ENCODE measurements at places on chromosomes 6 and 20. TPM values are rescaled to one million over a fixed set of nuclear protein-coding genes. Genes with fewer than 3 reads are reported as not detected.
A peak's percentile ranks its signal among the peaks of the same experiment; 100 is the strongest.

DNA sequence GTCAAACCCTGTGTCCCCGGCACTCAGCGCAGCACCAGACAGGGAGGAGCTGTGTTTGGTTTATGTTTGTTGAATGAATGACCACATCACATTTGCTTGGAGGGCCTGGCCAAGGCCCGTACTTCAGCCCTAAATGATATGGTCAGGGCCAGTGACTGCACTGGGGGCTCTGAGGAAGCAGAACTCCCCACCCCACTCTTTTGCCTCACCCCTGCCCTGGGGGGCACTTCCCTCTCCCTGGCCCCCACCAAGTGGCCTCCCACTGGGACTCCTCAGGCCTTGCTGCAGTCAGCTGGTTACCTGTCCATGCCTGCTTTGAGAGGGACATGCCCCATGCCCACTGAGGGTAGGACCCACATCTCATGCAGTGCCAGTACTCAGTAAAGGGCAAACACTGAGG, 2.9 kb downstream of the ADISSP start:
- H3K36me3 ChIP-seq: no peaks in the 10 kb centered on the region
- peak; percentile 32 for DNase-seq
- H3K4me1 ChIP-seq: peaks cover 22% of the 10 kb centered on the region
- no peak overlapping the region for H3K27ac ChIP-seq
- H3K4me3 ChIP-seq: no peak overlapping the region

- peak overlapping the region; percentile 99 for H3K27ac ChIP-seq
- H3K4me3 ChIP-seq: peak overlapping the region; percentile 100
- H3K27me3 ChIP-seq: no peaks in the 10 kb centered on the region
- peaks cover 11% of the 10 kb centered on the region for H3K4me1 ChIP-seq
- peaks cover 7% of the 10 kb centered on the region for H3K36me3 ChIP-seq
Observed at GRCh38 chr6:32967151-32968091, 973 bp upstream of the BRD2 start.

DNA sequence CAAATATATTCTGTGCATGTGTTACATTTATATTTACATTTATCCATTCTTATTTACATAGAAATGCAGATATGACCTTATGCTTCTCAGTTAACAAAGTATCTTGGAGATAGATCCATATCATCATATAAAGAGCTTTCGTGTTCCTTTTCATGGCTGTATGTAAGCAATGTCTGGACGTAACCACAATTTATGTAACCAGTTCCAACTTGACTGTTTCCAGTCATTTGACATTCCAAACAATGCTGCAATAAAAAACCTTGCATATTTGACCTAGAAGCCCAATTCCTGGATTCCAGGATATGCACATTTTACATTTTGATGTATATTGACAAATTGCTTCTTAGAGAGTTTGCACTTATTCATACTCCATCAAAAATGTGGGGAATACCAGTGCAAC, 113.7 kb upstream of the F13A1 start:
- no peaks in the 10 kb centered on the region for H3K4me1 ChIP-seq
- no peak overlapping the region for H3K27ac ChIP-seq
- no peaks in the 10 kb centered on the region for H3K36me3 ChIP-seq
- no peaks in the 10 kb centered on the region for H3K27me3 ChIP-seq
- no peak overlapping the region for H3K4me3 ChIP-seq
- DNase-seq: no peak

- no peak overlapping the region for H3K27ac ChIP-seq
- no peak for DNase-seq
- no peak overlapping the region for H3K4me3 ChIP-seq
- H3K36me3 ChIP-seq: no peaks in the 10 kb centered on the region
- H3K4me1 ChIP-seq: no peaks in the 10 kb centered on the region
Observed at GRCh38 chr20:62721511-62722370, 13.1 kb downstream of the NTSR1 start.

- DNase-seq: no peak
- H3K4me1 ChIP-seq: peaks cover 7% of the 10 kb centered on the region
- no peak overlapping the region for H3K4me3 ChIP-seq
- peaks cover 7% of the 10 kb centered on the region for H3K36me3 ChIP-seq
Observed at GRCh38 chr6:3139090-3139903, 18.0 kb downstream of the TUBB2A start.

DNA sequence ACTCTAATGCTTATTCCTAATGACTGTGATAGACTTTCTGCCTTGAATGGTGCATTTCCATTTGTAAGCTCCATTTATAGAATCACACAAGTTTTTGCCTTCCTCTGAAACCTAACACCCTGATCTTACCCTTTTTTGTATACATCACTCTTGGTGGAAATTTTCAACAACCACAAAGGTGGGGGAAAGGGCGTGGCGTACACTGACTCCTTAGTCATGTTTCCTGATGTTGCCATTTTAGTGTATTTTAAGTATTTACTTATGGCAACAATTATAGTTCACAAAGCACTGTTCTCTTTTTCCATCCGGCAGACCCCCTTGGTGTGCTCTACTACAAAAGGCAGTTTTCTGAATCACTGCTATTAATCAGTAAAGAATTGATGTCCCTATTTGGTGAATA, 92.0 kb downstream of the ATXN1 start:
- H3K27ac ChIP-seq: peak overlapping the region; percentile 82
- H3K4me3 ChIP-seq: no peak overlapping the region
- peak; percentile 74 for DNase-seq
- peaks cover 44% of the 10 kb centered on the region for H3K4me1 ChIP-seq
- H3K27me3 ChIP-seq: no peaks in the 10 kb centered on the region
- H3K36me3 ChIP-seq: 0 out of 2 replicates have a peak, but pooled peaks cover 4% of the 10 kb centered on the region

DNA sequence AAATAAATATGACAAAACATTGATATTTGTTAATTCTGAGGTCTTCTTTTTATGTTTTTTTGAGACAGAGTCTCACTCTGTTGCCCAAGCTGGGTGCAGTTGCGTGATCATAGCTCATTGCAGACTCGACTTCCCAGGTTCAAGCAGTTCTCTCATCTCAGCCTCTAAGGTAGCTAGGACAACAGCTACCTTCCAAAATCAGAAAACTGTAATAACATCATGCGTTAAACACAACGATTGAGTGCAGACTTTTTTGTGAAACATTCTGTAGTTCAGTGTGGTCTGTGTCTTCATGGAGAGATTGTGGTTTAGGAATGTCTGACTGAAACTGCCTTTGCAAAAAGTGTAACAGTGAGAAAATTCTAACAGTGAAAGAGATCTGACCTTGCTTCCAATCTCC, 16.1 kb upstream of the DOK5 start:
- no peak overlapping the region for H3K27ac ChIP-seq
- no peaks in the 10 kb centered on the region for H3K36me3 ChIP-seq
- H3K4me1 ChIP-seq: no peaks in the 10 kb centered on the region
- no peaks in the 10 kb centered on the region for H3K27me3 ChIP-seq
- H3K4me3 ChIP-seq: no peak overlapping the region
- no peak for DNase-seq

STMND1 gene
- total RNA-seq: 0.26 TPM

BPI gene
- not detected for total RNA-seq

DNA sequence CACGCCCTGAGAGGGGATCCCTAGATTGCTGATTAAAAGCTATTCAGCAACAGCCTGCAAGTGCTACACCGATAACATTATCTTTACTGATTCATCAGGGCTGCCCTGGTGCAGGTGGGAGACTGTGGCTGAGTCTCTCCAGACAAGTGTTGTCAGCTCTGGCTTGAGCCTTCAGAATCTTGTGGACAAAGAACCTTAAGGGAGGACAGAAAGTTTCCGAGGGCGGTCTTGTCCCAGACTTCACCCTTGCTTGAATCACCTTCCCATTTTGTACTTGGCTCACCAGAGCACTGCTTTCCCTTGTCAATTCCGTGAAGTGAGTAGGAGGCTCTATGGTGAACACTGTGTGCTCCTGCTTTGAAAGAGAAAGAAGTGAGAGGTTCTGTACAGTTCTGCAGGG, 88.6 kb upstream of the PCSK2 start:
- no peaks in the 10 kb centered on the region for H3K4me1 ChIP-seq
- H3K4me3 ChIP-seq: no peak overlapping the region
- H3K36me3 ChIP-seq: no peaks in the 10 kb centered on the region
- DNase-seq: no peak
- no peaks in the 10 kb centered on the region for H3K27me3 ChIP-seq

DNA sequence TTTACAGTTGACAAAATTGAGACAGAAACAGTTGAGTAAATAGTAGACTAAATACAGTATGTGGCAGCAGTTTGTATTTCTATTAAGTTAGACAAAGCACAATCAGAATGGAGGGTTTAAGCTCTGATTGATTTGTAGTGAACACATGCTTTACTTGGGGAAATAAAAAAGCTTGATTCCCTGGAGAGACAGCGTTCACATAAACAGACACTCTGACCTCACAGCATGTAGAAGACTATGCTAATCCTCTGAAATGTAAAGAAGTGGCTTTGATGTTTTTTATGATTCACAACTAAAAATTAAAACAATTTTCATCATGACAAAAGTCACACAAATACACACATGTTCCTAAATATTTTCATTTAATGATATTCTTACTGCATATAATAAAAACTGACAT, 126.9 kb upstream of the FAM83B start:
- H3K27me3 ChIP-seq: no peaks in the 10 kb centered on the region
- no peaks in the 10 kb centered on the region for H3K36me3 ChIP-seq
- DNase-seq: no peak
- no peak overlapping the region for H3K4me3 ChIP-seq

THBS2 gene
- not detected for total RNA-seq

- no peaks in the 10 kb centered on the region for H3K27me3 ChIP-seq
- no peak for DNase-seq
- peaks cover 8% of the 10 kb centered on the region for H3K4me1 ChIP-seq
- 0 out of 2 replicates have a peak overlapping the region, but pooled peaks have one; percentile 25 for H3K27ac ChIP-seq
Observed at GRCh38 chr20:49845060-49845459, 32.4 kb downstream of the SLC9A8 start.

- no peak for DNase-seq
- peak overlapping the region; percentile 59 for H3K4me3 ChIP-seq
- no peak overlapping the region for H3K27ac ChIP-seq
- H3K4me1 ChIP-seq: peaks cover 16% of the 10 kb centered on the region
Observed at GRCh38 chr20:62063315-62063980, 2.2 kb downstream of the TAF4 start.

DNA sequence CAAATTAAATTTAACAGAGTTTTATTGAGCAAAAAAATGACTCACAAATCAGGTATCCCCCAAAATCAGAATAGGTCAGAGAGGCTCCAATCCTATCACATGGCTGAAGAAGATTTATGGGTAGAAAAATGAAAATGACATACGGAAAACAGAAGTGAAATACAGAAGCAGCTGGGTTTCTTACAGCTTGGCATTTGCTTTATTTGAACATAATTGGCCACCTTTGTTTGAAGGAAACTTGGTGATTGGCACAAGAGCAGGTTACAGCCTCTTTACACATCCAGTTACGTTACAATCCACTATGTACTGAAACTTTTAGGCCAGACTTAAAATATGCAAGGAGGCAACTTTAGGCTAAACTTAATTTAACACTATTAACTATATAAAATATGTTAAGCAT, 11.7 kb upstream of the TREM2 start:
- no peaks in the 10 kb centered on the region for H3K36me3 ChIP-seq
- no peak overlapping the region for H3K4me3 ChIP-seq
- no peaks in the 10 kb centered on the region for H3K4me1 ChIP-seq
- peaks cover 35% of the 10 kb centered on the region for H3K27me3 ChIP-seq
- no peak for DNase-seq

DNA sequence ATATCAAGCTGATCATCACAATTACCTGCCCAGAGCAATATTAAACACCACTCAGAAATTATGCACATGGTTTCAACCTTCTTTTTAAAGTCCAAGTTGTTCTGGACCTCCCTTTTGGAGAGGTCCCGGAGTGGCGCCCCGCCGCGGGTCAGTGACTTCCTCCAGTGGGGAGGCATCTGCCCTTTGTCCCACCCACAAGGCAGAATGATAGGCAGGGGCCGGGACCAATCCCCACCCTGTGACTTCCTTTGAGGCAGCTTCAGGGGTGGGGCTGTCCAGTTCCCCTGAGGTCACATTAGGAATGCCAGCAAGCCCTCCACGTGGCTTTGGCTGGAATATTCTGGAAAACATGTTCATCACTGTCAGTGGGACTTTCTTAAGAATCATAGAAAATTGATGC, 207.0 kb downstream of the ANKRD60 start:
- H3K4me1 ChIP-seq: peaks cover 67% of the 10 kb centered on the region
- no peak overlapping the region for H3K27ac ChIP-seq
- no peaks in the 10 kb centered on the region for H3K27me3 ChIP-seq
- DNase-seq: no peak
- H3K4me3 ChIP-seq: no peak overlapping the region

SKIC2 gene
- total RNA-seq: 86.0 TPM

DNA sequence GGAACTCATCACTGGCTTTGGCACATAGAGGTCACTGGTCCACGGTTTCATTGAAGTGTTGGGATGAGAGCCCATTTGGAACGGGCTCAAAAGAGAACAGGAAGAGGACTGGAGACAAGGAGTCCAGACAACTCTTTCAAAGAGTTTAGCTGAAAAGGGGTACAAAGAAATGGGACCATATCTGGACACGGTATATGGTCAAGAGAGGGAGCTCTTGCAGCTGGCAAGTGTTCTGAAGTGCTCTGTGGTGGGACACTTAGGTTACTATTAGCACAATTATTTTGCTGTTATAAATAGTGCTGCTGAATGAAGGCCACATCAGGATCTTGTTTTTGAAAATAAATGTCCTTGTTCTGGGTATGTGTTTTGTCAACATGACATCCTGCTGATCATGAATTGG, 4.6 kb downstream of the SGK2 start:
- H3K4me1 ChIP-seq: peaks cover 13% of the 10 kb centered on the region
- H3K36me3 ChIP-seq: no peaks in the 10 kb centered on the region
- no peak overlapping the region for H3K4me3 ChIP-seq
- DNase-seq: no peak

- DNase-seq: no peak
- no peaks in the 10 kb centered on the region for H3K27me3 ChIP-seq
- H3K27ac ChIP-seq: peak overlapping the region; percentile 64
- H3K4me1 ChIP-seq: peaks cover 20% of the 10 kb centered on the region
Observed at GRCh38 chr6:24429146-24429545, 26.4 kb downstream of the MRS2 start.

HMGCLL1 gene
- total RNA-seq: 0.68 TPM

- H3K4me3 ChIP-seq: no peak overlapping the region
- no peak overlapping the region for H3K27ac ChIP-seq
- H3K36me3 ChIP-seq: no peaks in the 10 kb centered on the region
- H3K27me3 ChIP-seq: no peaks in the 10 kb centered on the region
- H3K4me1 ChIP-seq: no peaks in the 10 kb centered on the region
- no peak for DNase-seq
Observed at GRCh38 chr6:98335594-98335993, 498.8 kb upstream of the POU3F2 start.

CHD6 gene
- total RNA-seq: 51.1 TPM

C6orf141 gene
- total RNA-seq: 12.3 TPM

DNA sequence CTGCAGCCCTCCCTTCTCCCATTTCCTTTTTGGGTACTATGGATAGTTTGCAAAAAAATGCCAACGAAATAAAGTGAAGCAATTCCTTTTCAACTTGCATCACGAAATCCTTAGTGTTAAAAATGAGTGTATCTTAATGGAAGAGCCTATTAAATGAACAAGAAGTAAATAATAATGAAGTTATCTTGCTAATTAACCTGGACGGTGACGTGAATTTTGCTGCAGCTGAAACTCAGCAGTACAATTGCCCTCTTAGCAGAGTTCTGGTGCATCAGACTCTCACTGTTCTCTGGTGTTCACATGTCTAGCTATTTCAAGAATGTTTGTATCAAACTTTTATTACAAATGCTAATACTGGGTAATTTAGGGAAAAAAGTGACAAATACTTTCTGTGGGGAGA, 119.7 kb upstream of the HDAC2 start:
- H3K4me1 ChIP-seq: no peaks in the 10 kb centered on the region
- H3K36me3 ChIP-seq: no peaks in the 10 kb centered on the region
- DNase-seq: no peak
- no peak overlapping the region for H3K4me3 ChIP-seq
- no peak overlapping the region for H3K27ac ChIP-seq
- no peaks in the 10 kb centered on the region for H3K27me3 ChIP-seq
